ENCODE measurements at places on chromosomes 7 and 10.

DNA sequence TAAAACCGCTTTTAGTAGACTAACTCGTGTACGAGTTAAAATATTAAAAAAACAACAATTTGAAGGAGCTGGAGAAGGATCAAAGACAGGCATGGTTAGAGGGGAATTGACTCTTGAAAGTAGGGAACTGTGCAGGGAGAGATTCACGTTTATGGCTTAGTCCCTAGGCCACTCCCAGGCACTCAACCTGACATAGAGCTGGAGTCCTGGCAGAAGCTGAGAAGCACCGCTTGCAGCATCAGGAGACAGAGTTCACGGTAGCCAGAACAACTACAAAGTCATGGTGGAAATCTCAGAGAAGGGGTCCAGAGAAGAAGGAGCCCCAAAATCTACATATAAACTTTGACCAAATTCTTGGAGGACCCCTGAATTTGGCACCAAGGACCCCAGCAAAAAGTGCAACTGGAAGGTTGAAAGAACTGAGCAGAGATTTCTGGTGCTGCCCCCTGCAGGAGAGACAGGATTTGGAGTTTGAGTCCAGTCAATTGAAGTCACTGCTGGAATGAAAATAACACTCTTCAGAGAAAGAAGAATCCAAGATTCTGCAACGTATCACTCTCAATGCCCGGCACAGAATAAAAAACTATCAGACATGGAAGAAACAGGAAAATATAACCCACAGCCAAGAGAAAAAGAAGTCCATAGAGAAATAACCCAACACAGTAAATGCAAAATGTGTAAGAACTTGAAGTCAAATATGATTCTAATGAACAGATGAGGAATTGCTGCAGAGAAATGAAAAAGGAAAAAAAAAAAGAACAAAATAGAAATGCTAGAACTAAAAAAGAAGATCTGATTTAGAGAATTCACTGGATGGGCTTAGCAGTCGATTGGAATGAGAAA is 493.3 kb upstream of the PODXL start:
- peak; percentile 19 for DNase-seq

DNA sequence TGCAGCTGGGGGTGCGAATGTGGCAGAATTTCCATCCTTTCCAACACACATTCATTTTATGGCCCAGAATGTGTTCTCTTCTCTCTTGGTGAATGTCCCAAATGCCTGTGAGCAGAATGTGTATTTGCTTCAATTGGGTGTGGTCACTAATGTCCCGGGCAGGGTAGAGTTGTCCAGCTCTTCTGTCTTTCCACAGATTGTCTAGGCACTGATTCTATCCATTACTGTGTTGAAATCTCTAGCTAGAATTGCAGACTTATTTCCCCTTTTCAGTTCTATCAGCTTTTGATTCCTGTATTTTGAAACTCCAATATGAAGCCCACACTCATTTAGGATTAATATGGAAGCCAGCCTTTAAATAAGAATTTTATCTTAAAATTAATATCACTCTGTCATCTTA is 14.0 kb upstream of the AKR1E2 start:
- DNase-seq, result no peak

DNA sequence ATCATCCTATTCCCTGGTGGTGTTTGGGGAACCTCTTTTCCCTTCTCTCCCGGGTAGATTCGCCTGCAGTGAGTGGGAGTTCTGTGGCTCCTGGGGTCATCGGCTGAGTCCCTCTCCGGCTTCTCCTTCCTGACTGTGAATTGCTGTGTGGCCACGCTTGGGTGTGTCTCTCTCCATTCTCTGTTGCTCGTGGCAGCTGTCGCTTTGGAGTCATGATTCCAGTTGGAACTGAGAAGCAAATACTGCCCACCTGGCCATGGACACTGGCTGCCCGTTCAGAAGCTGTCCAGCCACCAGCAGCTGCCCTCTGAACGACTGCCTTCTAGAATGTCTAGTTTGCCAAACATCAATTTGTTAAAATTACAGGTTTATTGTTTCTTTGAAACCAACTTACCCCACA is 23.1 kb upstream of the PITRM1 start:
- DNase-seq, result no peak

DNA sequence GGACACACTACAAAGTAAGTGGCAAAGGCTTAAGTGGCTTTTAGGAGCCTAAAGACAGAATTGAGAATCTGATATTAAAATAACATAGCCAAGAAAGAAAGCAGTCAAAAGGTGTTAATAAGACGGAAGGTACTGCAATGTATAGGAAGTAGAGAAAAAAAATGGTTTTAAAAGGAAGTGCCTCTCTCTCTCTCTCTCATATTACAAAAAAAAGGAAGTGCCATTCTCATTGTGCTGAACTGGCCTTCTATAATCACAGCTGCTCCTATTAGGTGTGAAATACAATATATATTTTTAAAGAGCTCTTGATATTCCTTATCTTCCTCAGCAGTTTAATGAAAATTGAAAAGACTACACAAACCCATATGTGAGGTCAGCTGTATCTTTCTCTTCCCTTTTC is 199.4 kb upstream of the NPVF start:
- DNase-seq, result no peak

GRCh38 chr7:15464667-15465121 is 97.1 kb downstream of the AGMO start:
- DNase-seq, result no peak

DNA sequence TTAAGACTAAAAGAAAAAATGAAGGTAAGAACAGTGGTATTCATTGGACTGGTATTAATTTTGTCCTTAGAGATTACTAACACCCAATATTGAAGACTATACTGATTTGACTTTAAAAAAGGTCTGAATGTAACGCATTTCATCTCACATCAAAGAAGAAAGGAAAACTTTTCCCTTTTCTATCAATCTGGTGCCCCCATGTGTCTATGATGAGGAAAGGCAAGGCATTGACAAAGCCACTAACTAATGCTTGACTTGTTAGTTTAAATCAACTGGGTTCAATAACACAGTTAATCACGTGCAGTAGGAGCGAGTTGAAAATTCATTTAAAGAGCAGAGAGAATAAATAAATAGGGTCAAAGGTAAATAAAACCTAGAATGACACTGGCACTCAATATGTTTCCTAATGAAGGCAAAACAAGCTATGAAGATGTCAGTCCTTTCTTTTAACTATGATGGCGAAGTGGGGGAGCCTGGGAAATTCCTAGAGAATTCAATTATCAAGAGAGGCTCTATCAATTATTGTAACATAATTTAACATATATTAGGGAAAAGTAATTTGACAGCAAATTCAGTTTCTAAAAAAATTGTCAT is 180.9 kb downstream of the ANK3 start:
- peak; percentile 50 for DNase-seq

GRCh38 chr7:18230271-18230670 is 202.6 kb upstream of the PRPS1L1 start:
- DNase-seq, result no peak

DNA sequence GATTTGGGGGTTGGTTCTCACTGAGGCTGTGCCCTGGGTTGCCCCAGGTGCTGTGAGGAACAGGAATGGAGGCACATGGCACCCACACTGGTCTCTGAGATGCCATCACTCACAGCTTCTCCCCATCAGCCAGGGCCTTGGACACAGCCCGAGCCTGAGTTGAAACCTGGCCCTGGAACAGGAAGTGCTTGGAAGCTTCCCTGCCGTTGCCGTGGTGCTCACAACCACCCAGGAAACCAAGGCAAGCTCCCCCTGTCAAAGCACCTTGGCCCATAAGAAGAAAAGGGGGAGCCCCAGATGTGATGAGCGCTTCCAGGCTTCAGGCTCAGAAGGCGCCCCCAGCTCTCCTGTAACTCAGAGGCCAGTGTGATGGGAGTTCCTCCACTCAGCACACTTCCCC is at the start of gene BTBD16:
BTBD16 (plus strand) TSS at position 221 of the 400 bp plus-strand sequence. CDS start 3,786 bp downstream, outside the sequence.
- DNase-seq, result no peak

DNA sequence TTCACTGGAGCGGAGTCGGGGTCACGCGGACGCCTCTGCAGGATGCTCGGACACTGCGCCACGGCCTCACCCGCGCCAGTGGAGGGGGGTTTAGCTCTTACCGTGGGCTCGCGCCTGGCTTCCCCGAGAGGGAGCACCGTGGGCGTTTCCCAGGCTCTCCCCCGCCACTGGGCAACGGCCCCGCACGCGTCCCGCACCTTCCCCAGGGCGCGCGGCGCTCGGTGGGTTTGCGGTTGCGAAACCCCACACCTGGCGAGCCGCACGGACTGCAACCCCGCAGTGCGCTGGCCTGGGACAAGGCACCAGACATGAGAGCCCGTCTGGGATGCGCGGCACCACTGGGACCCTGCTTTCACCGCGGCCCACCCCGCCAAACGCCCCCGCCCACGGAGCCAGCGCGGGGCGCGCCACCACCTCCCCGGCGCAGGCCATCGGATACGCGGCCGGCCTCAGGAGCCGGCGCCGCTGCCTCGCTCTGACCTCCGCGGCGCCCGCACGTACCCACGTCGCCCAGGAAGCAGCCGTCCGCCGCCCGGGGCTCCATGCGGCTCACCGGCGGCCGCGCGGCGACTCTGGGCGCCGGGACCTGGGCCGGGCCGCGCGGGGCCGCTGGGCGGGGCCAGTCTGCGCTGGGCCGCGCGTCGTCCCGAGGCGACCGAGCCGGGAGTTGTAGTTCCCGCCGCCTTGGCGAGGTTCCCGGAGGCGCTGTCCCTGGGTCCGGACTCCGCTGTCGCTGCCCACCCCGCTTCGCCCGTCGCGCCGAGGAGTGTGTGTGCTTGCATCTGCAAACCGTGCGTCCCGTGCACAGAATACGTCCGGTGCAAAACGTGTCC is at the start of gene ASB13:
ASB13 (minus strand) TSS at position 588 of the 833 bp plus-strand sequence; CDS start at position 544, 44 bp downstream.
- DNase-seq, result peak; percentile 48

- DNase-seq, result peak; percentile 37
Measured at GRCh38 chr10:33913194-33913593, 578.7 kb upstream of the NRP1 start.

DNA sequence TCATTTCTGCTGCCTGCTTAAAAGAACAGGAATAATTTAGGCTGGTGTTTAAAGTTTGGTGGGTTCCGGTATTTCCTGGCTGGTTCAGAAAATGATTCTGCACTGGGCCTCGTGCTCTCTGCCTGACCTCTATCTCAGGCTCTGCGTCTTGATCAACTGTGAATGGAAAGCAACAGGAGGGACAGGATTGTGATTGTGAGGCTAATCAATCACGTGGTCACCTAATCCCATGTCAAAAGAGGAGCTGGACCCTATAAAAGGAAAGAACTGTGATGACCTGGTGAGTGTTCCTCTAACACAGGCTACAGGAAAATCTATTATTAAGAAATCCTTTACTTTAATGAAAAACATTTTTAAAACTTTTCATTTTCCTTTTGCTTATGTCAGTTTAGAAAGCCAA is at the start of gene DHX32:
DHX32 (minus strand) TSS at position 101 of the 400 bp plus-strand sequence. CDS start 468 bp downstream, outside the sequence.
- DNase-seq, result no peak

- DNase-seq, result no peak
Measured at GRCh38 chr7:154167051-154167450, 114.9 kb downstream of the DPP6 start.

- no peak for DNase-seq
Measured at GRCh38 chr7:21193895-21194294, 234.0 kb upstream of the SP4 start.

DNA sequence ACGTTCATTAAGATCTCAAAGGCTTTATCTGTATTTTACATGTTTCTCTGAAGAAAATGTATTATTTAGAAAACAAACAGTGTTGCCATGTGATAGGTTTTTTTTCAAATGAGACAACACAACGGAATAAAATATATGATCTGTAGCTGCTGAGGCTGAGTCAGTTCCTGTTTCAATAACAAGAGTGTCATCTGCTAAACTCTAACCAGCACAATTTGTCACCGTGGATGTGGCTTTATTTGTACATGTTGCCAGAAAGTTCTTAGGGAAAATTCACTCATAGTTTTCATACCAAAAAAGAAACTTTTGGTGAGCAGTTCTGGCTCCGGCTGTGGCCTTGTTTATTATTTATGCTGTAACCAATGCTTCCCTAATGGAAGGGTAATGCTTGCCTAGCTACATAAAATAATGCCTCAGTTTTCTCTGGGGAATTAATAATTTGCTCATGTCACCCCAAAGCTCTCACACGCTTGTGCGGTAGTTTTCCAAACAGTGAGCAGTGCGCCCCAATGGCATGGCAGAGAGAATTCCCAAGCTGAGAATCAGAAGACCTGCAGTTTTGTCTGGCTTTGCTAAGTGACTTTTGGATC is 20.3 kb upstream of the KLF6 start:
- peak; percentile 88 for DNase-seq

DNA sequence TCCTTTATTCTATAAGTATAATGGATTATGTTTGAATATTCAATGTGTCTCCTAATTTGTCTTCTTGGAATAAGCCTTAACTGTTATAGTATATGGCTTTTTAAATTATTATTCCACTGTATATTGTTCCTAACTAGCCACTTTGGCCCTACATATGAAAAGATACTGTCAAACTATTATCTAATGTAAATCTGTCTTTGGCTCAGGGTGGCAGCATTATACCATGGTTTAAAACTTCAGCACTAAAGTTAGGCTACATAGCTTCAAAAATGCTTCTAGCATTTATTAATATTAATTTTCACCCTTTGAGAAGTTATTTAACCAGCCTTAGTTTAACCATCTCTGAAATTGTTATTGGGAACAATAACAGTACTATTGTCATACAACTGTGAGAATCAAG is 543.1 kb upstream of the MBL2 start:
- peak; percentile 28 for DNase-seq

- no peak for DNase-seq
Measured at GRCh38 chr7:48355346-48355745, 184.1 kb downstream of the ABCA13 start.

GRCh38 chr10:19658131-19658530 is 158.1 kb upstream of the PLXDC2 start:
- no peak for DNase-seq

DNA sequence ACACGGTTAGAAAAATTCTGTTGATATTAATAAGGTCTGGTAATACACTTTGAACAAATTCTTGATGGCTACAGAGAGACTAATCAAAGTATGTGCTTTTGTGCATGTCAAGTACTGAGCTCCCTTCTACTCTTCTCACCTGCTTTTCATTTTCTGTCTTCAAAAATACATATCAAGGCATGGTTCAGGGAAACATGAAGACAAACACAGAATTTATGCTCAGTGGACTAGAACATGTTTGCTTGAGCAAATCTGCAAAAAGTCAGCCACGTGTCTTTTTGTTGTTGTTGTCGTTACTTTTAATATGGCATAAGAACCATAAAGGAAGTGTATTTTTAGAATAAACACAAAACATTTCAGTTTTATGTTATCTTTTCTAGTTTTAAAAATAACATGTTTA is 21.9 kb downstream of the CDK13 start:
- no peak for DNase-seq

GRCh38 chr10:13092291-13093102 is 7.5 kb upstream of the OPTN start:
- DNase-seq, result peak; percentile 35

DNA sequence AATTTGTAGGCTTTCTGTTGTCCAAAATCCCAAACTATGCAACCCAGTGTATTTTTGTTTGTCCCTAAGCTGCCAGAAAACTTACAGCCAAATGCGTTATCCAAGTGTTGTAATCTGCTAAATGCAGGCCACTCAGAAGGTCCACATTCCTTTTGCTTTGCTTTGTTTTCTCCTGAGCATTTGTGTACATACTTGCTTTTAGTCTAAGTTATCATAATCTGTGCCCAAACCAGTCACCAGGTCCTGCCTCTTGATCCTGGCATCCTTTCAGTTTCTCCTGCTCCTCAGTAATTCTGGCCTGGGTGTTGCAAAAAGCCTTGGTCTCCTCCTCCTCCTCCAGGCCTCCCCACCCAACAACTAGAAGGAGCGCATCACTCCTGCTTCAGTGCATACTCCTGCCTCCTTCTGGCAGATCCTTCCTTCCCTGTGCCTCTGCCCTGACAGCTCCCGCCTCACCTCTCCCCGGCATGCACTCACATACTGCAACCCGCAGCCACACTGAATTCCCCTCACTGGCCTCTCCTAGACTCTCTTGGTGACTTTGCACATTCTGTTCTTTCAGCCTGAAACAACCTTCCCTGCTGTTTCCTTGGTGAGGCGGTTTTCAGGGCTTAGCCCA is 2.3 kb downstream of the DENND2A start:
- DNase-seq, result peak; percentile 57
